ENCODE measurements at places on chromosomes 12 and 14. TPM values are rescaled to one million over a fixed set of nuclear protein-coding genes. Genes with fewer than 3 reads are reported as not detected.

FAM181A gene
- not detected for total RNA-seq

NOP9 gene
- total RNA-seq: 27.1 TPM

IRAK4 gene
- total RNA-seq: 17.7 TPM

GLT8D2 gene
- total RNA-seq: 1.8 TPM

B4GALNT3 gene
- 5.1 TPM for total RNA-seq

BEST3 gene
- total RNA-seq: 0.14 TPM

CCDC92 gene
- 43.0 TPM for total RNA-seq

CARMIL3 gene
- 2.3 TPM for total RNA-seq

CCDC196 gene
- not detected for total RNA-seq

KLRG1 gene
- total RNA-seq: 2.5 TPM

CABP1 gene
- not detected for total RNA-seq

EML1 gene
- total RNA-seq: 11.6 TPM

KRT79 gene
- total RNA-seq: not detected

CFAP73 gene
- total RNA-seq: not detected

CCDC38 gene
- total RNA-seq: not detected

DNA sequence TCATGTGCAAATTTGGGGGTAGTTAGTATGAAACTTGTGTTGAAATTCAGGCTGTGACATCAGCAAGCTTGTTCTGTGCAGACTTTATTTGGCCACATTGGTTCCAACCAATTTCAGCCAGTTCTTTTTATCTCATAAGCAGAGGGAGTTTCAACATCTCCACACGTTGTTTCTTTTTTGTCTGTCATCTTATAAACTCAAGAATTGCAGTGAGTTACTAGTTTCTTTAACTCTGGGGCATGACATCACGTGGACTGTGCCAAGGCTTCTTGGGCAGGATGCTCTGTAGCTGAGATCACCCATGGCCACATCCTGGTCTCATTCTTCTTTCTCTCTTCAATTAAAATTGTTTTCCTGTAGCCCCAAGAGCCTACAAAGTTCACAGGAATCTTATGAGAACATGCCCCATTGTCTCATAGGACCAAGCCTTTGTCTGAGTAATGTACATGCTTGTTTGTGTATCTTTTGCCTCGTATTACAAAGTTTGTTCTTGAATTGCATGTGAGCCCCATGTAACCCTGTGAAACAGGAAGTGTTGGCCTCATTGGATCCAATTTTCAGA is 982.0 kb upstream of the TMEM132C start:
- peak; percentile 65 for DNase-seq

GRCh38 chr14:38481952-38482678 is 226.2 kb upstream of the CLEC14A start:
- DNase-seq: peak; percentile 5

DNA sequence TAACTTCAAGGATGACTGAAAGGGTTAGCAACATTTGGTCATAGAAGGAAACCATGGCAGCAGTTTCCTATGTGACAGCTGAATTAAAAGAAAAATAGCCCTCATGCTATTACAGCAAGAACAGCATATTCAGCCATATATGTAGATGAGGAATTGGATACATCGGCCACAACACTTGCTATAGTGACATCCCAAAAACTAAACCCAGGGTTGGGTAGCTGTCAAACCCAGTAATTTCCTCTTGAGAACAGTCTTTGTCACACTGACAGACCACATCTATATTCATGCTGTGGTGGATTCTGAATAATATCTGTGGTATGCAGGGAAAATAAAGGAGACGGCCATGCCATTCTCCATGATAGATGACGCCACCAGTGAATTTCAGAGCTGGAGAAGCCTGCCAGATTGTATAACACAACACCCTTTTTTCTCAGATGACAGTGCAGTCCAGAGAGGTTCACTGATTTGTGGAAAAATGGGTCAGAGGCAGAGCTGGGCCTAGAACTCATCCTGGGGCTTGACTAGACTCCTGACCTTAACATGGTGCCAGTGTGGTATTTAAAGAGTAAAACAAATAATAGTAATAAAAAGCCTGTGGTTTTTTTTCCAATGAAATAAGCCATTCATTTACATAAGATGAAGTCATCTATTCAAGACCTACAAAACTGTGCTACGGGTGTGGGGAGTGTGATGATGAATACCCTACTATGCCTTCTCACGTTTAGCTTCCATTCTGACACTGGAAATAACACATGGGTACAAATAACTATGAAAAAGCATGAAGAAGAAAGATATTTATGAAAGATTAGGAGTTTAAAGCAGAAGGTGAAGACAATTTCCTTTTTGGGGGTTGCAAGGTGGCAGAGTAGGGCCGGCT is 32.3 kb downstream of the EFCAB11 start:
- DNase-seq: peak; percentile 34

- DNase-seq: no peak
Observed at GRCh38 chr12:117583092-117583491, 221.7 kb upstream of the NOS1 start.

DNA sequence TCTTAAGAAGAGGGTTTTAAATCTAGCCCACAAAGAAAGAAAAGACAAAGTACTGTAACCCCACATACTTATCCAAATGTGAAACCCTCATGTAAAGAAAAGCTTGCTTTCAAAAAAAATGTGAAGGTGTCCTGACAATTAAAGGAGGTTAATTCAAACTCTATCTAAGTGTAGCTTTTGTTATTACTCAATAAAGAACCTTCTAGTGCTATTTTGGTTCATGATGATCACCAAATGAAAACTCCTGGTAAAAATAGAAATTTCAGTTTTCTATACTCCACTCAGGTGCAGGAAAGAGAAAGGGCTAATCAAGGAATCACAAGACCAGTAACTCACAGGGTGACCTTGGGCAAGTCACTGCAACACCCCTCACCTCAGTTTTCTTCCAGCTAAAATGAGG is 1.6 kb downstream of the STAB2 start:
- no peak for DNase-seq

DNA sequence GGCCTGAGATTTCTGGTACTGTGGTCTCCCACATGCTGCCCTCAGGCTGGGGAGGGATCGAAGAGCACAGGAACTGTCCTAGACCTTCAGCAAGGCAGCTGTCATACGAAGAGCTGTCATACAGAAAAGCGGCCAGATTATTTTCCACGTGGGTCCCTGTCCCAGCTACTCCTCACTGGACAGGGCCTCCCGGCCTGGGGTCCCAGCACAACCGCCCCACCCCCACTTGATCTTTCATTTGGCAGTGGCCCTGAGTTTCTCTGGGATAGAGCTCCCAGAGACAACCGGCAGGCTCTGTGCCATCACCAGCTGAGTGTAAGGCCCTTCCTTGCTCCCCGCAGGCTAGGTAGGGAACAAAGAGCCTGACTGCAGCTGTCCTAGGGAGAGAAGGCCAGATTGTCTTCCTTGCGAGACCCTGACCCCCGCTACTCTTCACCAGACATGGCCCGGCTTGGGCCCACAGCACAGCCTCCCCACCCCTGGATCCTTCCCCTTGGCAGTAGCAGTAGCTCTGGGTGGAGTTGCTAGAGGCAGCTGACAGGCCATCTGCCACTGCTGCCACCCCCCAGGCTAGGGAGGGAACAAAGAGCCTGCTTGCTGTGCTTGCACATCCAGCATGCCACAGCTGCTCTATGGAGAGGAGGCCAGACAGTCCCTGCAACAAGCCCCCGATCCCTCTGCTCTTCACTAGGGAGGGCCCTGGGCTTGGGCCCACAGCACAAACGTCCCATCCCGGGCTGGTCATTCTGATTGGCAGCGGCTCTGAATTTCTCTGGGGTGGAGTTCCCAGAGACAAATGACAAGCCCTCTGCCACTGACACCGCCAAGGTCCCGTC is 3.1 kb upstream of the OR4N2 start:
- DNase-seq: no peak

GRCh38 chr12:124423761-124424515 is 129.0 kb downstream of the RFLNA start:
- DNase-seq: no peak

GRCh38 chr14:63524537-63525155 is 18.5 kb downstream of the PPP2R5E start:
- DNase-seq: peak; percentile 53

- no peak for DNase-seq
Observed at GRCh38 chr12:114406316-114406983, 506 bp upstream of the TBX5 start.

- no peak for DNase-seq
Observed at GRCh38 chr12:52277486-52278245, 3.2 kb downstream of the KRT86 start.

GRCh38 chr12:76929499-76929898 is 50.7 kb upstream of the CSRP2 start:
- DNase-seq: no peak

DNA sequence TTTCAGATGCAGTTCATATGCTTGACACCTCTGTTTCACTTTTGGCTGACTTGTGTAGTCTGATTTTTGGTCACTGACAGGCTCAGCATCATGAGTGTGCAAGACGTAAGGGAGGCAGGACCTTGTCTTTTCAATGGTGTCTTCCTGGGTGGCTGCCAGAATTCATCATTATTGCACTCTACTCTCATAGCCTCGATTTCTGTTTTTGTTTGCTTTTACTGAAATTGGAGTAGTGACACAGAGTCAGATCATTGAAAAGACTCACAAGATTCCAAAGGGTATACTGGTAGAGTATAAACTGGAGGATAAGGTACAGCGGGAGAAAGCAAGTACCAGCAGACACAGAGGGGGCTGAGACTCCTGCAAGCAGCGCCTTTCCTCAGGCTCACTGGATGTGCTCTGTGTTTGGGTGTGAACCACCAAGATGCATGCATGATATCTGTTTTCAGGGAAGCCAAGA is 126.3 kb upstream of the FGD4 start:
- no peak for DNase-seq

DNA sequence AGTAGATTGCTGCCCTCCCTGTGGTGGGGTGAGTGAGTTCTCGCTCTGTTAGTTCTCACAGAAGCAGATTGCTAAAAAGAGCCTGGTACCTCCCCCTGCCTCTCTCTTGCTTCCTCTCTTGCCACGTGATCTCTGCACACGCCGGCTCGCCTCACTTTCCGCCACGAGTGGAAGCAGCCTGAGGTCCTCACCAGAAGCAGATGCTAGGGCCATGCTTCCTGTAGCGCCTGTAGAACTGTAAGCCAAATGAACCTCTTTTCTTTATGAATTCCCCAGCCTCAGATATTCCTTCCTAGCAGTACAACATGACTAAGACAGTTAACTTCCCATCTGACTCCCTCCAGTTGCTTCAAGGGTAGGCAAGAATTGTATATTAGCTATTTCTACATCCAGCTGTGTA is 76.2 kb downstream of the ETV6 start:
- DNase-seq: no peak

DNA sequence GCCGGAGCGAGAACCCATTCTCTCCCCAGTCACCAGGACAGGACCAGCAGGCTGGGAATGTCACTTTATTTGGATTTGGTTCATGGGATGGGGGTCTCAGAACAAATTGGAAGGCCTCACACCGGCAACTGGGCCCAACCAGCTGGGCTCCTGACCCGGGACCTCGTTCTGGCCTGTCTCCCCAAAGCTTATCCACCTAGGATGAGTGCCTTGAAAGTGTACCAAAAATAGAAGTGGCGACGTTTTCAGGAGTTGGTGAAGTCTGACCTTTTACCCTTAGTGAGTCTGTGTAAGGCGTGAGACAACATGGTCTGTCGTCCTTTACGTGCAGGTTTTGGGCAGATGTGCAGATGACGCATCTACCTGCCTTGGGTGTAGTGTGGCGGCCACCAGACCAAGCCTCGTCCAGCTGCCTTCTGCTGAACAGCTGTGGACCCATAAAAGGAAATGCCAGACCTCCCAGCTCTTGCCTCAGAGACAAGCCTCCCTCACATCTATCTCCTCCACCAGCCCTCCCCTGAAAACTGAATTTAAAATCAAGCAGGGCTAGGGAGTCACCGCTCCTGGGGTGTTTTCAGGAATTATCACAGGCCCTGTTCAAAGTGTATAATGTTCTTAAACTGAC is 36.6 kb upstream of the CLMN start:
- DNase-seq: no peak

GRCh38 chr12:25248137-25248536 is 2.6 kb downstream of the KRAS start:
- no peak for DNase-seq

GRCh38 chr14:30808576-30808975 is 65.8 kb upstream of the COCH start:
- peak; percentile 49 for DNase-seq

- DNase-seq: no peak
Observed at GRCh38 chr14:27050208-27050607, 452.4 kb upstream of the NOVA1 start.

GRCh38 chr14:102971314-102971713 is 48.9 kb downstream of the AMN start:
- no peak for DNase-seq

DNA sequence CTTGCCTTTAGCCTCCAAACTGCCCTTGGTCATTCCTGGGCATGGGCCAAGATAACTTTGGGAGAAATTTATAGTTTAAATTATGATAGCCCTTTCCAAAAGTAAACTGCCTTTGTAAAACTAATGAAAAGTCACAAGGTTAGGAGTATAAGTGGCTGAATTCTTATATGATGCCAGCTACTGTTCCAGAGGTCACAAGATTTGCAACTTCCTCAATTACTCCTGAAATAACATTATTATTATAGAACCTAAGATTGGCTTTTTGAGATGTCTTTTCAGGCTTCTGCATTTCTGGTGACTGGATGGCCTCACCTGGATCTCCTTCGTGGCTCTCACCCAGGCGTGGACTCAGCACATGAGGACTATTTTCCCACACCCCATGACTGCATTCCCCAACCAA is 55.0 kb downstream of the OSBPL8 start:
- DNase-seq: no peak

DNA sequence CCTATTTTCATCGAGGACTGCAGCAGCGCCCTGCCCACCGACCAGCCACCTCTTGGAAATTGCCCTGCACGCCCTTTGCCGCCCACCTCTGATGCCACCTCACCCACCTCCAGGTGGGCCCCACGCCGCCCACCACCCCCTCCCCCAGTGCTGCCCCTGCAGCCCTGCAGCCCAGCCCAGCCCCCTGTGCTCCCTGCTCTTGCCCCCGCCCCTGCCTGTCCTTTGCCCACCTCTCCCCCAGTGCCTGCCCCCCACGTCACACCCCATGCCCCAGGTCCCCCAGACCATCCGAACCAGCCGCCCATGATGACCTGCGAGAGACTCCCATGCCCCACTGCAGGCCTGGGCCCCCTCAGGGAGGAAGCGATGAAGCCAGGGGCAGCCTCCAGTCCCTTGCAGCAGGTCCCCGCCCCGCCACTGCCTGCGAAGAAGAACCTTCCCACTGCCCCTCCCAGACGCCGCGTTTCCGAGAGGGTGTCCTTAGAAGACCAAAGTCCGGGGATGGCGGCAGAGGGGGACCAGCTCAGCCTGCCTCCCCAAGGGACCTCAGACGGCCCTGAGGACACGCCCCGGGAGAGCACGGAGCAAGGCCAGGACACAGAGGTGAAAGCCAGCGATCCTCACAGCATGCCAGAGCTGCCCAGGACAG is 96.5 kb downstream of the LGMN start:
- no peak for DNase-seq

DNA sequence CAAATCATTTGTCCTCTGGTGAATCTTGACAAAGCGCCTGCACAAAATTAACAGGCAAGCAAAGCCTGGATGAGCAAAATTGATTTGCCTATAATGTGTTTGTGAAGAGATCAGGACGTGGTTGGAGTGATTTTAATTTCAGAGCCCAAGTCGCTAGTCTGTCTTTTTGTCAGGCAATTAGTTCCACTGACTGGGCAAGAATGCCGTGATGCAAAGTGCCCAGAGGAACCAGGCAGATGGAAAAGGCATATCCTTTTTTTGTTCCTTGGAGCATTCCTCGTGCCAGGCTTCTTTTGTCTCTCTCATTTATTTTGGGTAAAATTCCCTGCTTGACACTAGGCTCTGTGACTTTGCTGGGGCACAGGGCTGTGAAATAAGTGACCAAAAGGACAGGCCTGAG is 65.9 kb upstream of the CCDC198 start:
- no peak for DNase-seq

Measured in kidney epithelial cell (primary cell).